ENCODE measurements at places on chromosomes 7 and 10.

DNA sequence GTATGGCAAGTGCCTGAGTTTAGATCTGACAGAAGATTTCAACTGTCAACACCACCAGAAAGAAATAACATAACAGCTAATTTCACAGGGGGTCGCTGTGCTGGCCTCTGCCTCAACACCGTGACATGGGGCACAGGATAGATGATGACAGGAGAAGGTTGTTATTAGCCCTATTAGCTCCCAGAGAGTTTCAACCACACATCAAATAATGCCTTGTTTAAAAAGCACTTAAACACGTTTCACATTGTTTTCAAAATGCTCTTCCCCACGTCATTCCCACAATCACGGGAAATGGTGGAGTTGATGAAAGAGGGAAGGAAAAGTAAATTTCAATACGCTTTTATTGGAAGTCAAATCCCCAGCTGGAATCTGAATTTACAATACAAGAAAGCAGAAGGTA lies 184.7 kb downstream of the MAGI2 start:
- H3K27me3 ChIP-seq, result no peaks in the 10 kb centered on the region
- no peaks in the 10 kb centered on the region for H3K4me1 ChIP-seq
- no peak for DNase-seq

DNA sequence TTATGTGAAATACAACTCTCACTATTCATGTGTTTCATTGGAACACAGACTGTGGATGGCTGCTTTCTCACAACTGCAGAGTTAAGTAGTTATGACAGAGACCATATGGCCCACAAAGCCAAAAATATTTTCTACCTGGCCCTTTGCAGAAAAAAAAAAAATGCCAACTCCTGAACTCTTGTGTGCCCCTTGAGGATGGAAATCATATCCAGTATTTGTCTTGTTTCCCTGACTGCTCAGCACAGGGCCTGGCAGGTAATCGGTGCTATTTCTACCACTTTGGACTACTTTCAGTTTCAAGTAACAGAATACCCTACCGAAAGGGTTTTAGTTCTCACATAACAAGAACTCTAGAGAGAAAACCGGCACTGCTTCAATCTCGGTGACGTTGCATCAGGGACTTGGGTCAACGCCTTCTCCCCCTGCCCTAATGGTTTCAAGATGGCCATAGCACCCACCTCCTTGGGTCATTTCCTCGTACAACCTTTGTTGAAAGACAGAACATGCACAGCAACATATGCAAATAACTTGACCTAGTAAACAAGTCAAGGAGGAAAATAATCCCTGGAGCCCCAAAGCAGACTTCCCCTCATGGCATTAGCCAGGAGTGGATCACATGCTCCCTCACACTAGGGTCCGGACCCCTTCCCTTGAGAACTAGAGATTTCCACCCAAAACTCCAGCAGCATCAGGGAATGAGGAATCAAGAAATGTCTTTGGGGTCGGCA lies 11.8 kb upstream of the GPNMB start:
- H3K36me3 ChIP-seq, result no peaks in the 10 kb centered on the region
- no peaks in the 10 kb centered on the region for H3K4me1 ChIP-seq
- peak overlapping the region; percentile 19 for H3K27ac ChIP-seq
- H3K27me3 ChIP-seq, result no peaks in the 10 kb centered on the region
- H3K4me3 ChIP-seq, result no peak overlapping the region
- DNase-seq, result no peak

GRCh38 chr7:55163733-55164132 lies 144.9 kb downstream of the EGFR start:
- H3K27me3 ChIP-seq, result no peaks in the 10 kb centered on the region
- H3K4me3 ChIP-seq, result no peak overlapping the region
- H3K27ac ChIP-seq, result no peak overlapping the region

GRCh38 chr10:26642896-26643653 lies 54.4 kb upstream of the PDSS1 start:
- no peak overlapping the region for H3K4me3 ChIP-seq
- H3K27me3 ChIP-seq, result no peaks in the 10 kb centered on the region
- H3K4me1 ChIP-seq, result no peaks in the 10 kb centered on the region
- H3K27ac ChIP-seq, result no peak overlapping the region
- DNase-seq, result no peak
- H3K36me3 ChIP-seq, result no peaks in the 10 kb centered on the region

- H3K4me1 ChIP-seq, result no peaks in the 10 kb centered on the region
- H3K36me3 ChIP-seq, result no peaks in the 10 kb centered on the region
- no peak overlapping the region for H3K27ac ChIP-seq
- no peaks in the 10 kb centered on the region for H3K27me3 ChIP-seq
- H3K4me3 ChIP-seq, result no peak overlapping the region
Observed at GRCh38 chr10:131676800-131677421, 223.9 kb upstream of the PPP2R2D start.

DNA sequence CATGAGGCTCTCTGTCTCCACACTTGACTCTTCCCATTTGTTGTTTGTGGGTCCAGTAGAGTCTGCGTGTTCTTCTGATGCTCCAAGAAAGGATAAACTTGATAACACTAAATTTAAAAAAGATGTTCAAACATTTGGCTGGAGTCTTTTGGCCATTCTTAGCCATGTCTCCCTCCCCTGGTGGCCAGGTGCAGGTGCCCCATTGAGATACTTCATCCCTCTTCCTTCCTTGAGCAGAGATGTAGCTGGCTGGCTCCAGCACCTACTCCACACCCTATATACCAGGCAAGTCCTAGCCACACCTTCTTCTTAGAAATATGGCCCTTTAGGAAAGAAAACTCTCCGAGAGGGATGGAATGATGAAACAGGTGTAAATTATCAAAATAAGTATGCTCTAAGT lies 103.2 kb upstream of the GJD4 start:
- no peaks in the 10 kb centered on the region for H3K36me3 ChIP-seq
- no peak for DNase-seq

- H3K4me3 ChIP-seq, result no peak overlapping the region
- H3K27ac ChIP-seq, result no peak overlapping the region
- no peaks in the 10 kb centered on the region for H3K4me1 ChIP-seq
- H3K36me3 ChIP-seq, result no peaks in the 10 kb centered on the region
- no peak for DNase-seq
Observed at GRCh38 chr10:3203016-3203811, 30.6 kb upstream of the PITRM1 start.

DNA sequence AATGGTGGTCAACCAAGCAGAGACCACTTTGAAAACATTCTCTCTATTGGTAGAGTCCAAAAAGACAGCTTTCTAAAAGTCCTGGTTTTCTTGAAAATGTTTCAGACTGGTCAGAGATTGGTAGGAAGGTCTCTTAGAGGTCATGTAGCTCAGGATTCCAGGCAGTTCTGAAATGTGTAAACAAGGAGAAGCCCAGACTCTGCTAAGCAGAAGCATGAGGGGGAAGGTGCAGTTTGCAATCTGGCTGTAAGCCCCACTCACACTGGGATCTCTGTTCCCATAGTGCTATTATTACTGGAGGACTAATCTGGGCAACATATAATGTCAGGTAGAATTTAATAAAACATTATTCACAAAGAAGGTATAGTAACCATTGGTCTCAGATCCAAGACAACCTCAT lies 101.1 kb downstream of the MAGI2 start:
- no peak overlapping the region for H3K4me3 ChIP-seq
- no peaks in the 10 kb centered on the region for H3K27me3 ChIP-seq
- H3K27ac ChIP-seq, result no peak overlapping the region
- no peaks in the 10 kb centered on the region for H3K36me3 ChIP-seq
- DNase-seq, result no peak

DNA sequence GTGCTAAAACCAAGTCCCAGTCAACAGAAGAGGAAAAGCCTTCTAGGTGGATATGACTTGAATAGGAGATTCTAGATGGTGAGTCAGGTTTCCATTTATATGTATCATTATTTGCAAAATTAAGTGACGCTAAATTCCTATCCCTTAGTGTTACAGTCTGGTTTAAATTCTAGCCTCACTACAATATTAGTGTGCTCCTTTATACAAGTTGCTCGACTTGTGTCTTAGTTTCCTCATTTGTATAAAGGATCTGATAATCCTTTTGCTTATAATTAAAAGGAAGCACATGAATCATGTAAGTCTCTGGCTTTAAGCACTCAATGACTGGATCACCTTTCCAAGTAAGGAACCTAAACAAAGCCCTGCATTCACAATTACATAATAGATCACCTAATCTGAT lies 105.7 kb downstream of the SVOPL start:
- H3K36me3 ChIP-seq, result no peaks in the 10 kb centered on the region
- no peak for DNase-seq
- no peaks in the 10 kb centered on the region for H3K4me1 ChIP-seq

- no peak for DNase-seq
- no peaks in the 10 kb centered on the region for H3K36me3 ChIP-seq
- H3K27me3 ChIP-seq, result no peaks in the 10 kb centered on the region
Observed at GRCh38 chr7:111012149-111012548, 78.8 kb upstream of the LRRN3 start.

- DNase-seq, result no peak
- no peaks in the 10 kb centered on the region for H3K4me1 ChIP-seq
- H3K27ac ChIP-seq, result no peak overlapping the region
- H3K27me3 ChIP-seq, result no peaks in the 10 kb centered on the region
- no peak overlapping the region for H3K4me3 ChIP-seq
Observed at GRCh38 chr10:88113232-88113631, 249.8 kb downstream of the PTEN start.

GRCh38 chr10:3337741-3338140 lies 165.2 kb upstream of the PITRM1 start:
- DNase-seq, result no peak
- no peak overlapping the region for H3K27ac ChIP-seq
- peaks cover 3% of the 10 kb centered on the region for H3K4me1 ChIP-seq
- no peaks in the 10 kb centered on the region for H3K27me3 ChIP-seq

DNA sequence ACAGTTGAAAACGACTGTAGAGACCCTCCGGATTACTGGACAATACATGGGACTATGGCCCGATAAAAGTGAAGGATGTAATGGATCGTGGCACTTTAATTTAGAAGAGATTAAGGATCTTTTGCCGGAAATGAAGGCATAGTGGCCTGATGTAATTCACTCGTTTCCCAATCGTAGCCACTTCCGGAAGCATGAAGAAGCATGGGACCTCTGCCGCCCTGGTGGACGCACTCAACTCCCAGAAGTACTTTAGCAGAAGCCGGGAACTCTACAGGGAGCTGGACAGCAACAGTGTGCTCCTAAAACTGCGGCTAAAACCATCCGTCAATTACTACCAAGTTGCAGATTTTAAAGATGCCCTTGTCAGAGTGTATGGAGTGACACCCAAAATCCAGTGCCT lies 59.6 kb upstream of the NUPR2 start:
- DNase-seq, result no peak
- peaks cover 5% of the 10 kb centered on the region for H3K4me1 ChIP-seq
- H3K36me3 ChIP-seq, result no peaks in the 10 kb centered on the region
- peak overlapping the region; percentile 22 for H3K4me3 ChIP-seq
- no peaks in the 10 kb centered on the region for H3K27me3 ChIP-seq

DNA sequence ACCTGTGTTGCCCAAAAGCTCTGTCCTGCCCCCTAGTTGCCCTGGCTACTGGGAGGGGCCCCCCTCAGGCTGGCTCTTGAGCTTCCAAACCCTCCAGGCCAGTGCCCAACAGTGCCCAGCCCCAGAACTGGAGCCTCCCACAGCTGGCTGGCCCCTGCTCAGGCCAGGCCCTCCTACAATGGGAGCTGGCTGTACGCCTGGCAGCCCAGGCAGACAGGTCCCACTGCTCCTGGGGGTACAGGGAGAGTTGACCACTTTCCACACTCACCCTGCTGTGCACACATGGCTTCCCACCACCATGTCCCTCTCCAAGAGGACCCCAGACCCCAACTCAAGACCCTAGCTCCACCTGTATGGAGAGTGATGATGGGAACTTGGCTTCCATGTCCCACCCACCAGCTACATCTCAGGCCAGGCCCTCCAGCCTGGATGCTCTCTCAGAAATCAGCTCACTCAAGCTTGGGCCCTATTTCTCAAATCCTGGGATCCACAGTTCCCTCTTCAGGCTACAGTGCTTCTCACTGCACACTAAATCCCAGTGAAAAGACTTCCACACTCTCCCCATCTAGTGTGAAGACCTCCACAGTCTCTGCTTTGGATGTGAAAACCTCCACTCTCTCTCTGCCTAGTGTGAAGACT lies 92.6 kb downstream of the OAT start:
- H3K4me1 ChIP-seq, result no peaks in the 10 kb centered on the region
- peak; percentile 52 for DNase-seq
- H3K4me3 ChIP-seq, result no peak overlapping the region
- no peaks in the 10 kb centered on the region for H3K36me3 ChIP-seq

DNA sequence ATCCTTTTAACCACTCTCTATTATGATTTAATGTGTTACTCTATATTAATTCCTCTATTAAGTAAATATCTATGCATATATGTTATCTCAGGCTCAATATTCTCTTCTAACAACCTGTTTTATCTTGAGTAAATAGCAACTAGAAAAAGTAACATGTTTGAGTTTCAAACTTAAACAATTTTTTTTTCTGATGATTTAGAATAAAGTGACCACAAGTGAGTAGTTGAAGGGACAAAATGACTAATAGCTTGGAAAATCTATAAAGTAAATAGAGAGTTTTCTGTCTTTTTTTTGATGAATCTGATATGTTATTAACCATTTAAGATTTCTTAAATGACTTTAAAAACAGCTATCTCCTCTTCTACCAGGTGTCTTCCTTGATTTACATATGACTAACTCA lies 483.8 kb downstream of the TFEC start:
- H3K27ac ChIP-seq, result no peak overlapping the region
- no peak overlapping the region for H3K4me3 ChIP-seq
